Endothelial cell of umbilical vein (primary cell): ENCODE measurements at places on chromosomes 12 and 14. TPM values are rescaled to one million over a fixed set of nuclear protein-coding genes. Genes with fewer than 3 reads are reported as not detected.

The PUS1 gene
- 47.9 and 52.2 TPM in 2 replicates for total RNA-seq

The JPH4 gene
- total RNA-seq, result not detected in 2 replicates

The KCNK10 gene
- total RNA-seq, result not detected in 2 replicates

The HVCN1 gene
- total RNA-seq, result 3.7 and 4.8 TPM in 2 replicates

The NUDT4 gene
- 161 and 166 TPM in 2 replicates for total RNA-seq

The VASH1 gene
- 168 and 246 TPM in 2 replicates for total RNA-seq

The NGB gene
- total RNA-seq, result not detected in 2 replicates

The BMAL2 gene
- total RNA-seq, result 30.9 and 33.3 TPM in 2 replicates

The C1R gene
- 3.1 and 3.6 TPM in 2 replicates for total RNA-seq

The STAC3 gene
- 0.55 and 1.0 TPM in 2 replicates for total RNA-seq

The CCDC177 gene
- not detected in 2 replicates for total RNA-seq

The OR10G2 gene
- not detected in 2 replicates for total RNA-seq

The IQSEC3 gene
- total RNA-seq, result not detected in 2 replicates

The ESYT1 gene
- 133 and 161 TPM in 2 replicates for total RNA-seq

The CSRNP2 gene
- total RNA-seq, result 42.1 and 49.7 TPM in 2 replicates
